GM12892 (cell line): ENCODE measurements at places on chromosomes 3 and 15.
A peak's percentile ranks its signal among the peaks of the same experiment; 100 is the strongest.

- no peak for DNase-seq
Measured at GRCh38 chr3:56323986-56324420, 144.3 kb downstream of the ERC2 start.

DNA sequence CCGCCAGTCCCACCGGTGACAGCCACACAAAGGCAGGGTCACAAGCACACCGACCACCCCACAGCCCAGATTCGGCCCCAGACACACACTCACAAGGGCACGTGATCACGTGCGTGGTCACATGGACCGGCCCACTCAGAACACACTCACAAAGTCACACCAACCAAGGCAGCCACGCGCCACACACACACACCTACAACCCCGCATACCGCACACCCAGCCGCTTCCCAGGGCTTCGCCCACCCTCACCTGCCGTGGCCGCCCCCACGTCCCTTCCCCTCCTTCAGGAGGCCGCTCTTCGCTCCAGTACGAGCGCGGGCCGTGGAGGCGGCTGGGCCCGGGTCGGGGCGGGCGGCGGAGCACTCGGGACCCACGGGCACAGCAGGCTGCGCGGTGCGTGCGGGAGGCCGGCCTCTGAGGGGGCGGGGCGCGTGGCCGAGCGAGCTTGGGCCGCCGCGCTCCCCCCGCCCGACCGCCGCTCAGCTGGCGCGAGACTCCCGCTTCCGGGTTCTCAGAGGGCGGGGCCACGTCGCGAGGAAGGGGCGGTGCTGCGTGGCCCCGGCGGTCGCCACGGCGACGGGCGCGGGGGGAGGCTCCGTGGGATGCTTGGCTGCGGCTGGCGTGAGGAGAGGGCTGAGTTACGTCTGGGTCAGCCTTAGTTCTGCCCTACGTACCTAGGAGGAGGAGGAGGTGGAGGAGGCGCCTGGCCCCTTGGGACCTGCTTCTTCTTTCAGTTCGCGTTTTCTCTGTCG lies at the start of gene SPG21:
TSS of gene SPG21 (minus strand) at position 499 of the 752 bp plus-strand sequence. CDS start 6,345 bp downstream, outside the sequence.
- DNase-seq = peak; percentile 87

DNA sequence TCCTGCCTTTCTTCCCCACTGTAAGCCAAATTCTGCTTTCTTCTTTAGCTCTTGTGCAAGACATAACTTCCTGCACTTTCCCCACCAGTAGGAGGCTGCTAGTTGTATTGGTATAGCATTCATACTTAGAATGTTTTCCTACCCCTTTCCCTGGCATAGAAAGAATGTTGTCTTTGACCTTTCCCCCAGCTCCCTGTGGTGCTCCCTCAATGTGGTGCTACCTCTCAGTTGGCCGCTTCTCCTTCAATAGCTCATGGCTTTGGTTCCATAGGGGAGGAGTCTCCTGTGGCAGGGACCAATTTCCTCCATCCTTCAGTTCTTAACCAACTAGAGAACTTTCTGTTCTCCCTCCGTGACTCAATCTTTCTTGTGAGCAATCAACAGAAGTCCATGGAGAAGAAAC lies 67.5 kb upstream of the AKAP13 start:
- no peak for DNase-seq

DNA sequence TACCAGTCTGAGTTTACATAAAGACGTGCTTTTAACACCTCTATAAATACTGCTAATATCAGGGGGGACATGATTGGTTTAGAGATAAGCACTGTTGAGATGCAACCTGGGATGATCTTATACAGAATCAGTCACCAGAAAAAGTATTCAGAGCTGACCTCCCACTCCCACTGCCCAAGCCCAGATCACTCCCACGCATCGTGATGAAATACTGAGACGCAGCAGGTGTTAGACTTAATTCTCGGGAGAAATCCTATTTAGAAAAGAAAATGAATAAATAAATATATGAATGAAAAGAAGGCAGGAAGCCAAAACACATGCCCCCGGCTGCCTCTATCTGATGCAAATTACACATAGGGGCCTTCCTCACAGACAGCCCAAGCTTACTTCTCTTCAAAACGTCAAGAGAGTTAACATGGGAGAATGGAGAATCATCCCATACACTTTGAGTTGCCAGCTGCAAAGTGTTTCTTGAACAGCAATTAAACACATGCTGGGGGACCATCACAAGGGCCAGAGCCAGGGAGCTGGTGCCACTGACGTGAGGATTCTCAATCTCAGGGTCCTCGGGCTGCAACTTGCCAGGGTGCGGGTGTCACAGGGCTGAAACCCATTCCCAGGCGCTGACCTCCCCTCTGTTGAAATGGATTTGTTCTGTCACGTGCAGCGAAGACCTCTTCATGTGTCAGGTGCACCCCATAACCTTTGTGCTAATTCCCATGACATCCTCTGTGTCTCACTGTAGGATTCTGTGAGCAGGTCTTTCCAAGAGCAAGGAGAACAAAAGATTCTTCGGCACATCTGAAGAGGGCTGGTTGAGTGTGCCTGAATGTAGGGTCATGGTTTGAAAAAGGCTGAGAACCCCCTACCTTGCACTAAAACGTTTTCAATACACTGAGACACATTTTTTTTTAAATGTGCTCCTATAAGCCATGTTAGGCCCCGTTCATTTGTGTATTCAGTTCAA lies 764.2 kb upstream of the ARRDC4 start:
- no peak for DNase-seq

DNA sequence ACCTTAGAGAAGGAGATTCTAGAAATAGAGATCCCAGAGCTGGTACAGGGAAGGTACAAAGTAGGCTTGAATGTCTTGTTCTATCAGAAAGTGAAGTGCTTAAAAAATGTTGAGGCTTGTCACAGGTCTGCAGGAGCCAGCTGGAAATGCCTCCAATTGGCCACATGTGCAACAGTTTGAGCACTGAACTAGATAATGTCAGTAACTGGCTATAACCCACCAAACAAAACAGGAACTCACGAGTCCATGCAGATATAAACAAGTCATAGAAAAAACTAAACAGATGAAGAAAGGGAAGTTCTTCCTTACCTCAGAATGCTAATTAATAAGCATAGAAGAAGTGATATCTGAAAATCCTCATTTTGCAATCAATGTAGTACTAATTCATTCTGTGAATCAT lies 11.9 kb upstream of the TF start:
- DNase-seq = no peak

DNA sequence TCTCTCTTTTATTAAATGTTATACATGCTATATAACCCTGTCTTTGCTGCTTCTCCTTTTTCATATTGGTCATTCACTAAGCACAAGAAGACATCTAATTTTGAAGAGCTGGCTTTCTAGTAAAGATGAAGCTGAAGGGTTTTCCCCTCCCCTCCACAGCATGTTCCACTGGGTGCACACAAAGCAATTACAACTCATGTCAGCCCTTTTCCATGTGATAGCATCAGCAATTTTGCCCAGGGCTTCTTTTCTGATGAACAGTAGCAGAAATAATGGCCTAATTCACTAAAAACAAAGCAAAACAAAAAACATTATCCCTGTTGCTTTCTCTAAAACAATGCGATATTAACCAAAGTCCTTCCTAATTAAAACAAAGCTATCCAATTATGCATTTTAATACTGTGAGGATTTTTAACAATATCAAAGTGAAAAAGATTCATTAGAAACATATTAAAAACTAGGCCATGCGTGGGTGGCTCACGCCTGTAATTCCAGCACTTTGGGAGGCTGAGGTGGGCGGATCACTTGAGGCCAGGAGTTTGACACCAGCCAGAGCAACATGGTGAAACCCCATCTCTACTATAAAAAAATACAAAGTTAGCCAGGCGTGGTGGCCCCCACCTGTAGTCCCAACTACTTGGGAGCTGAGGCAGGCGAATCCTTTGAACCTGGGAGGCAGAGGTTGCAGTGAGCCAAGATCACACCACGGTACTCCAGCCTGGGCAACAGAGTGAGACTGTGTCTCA lies 12.2 kb upstream of the PIK3R4 start:
- no peak for DNase-seq

GRCh38 chr3:165133188-165133899 lies 55.0 kb upstream of the SI start:
- no peak for DNase-seq

DNA sequence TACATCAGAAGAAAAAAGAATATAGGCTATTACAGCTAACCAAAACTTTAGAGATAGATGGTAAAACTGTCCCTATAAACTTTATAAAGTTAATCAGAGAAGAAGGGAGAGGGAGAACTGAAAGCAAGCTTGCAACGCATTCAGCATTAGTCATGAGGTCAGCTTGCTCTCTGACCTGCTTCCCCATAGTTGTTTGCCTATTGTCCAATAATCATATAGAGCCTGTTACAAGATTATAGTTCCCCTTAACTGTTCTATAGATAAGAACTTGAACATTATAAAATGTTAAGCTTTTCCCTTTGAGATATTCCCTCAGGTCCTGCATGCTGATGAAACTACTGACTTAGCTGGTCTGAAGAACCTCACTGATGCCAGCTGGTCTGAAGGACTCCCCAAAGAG lies 74.5 kb downstream of the CPNE4 start:
- DNase-seq = no peak

DNA sequence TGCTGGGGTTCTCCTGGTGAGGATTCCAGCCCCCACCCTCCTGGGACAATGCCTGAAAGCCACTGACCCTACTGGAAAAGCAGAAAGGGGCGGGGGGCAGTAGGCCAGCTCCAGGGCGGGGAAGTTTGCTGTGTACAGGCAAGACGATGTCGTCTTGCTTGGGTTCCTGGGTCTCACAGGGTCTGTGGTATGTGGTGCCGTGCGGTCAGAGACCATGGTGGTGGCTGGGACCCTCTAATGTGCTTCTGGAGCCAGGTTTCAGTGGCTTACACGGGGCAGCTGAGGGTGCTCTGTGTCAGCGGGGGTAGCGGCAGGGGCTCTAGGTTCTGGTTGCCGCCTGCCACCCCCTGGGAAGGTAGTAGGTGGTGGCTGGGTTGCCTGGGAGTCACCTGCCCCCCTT lies 54.2 kb downstream of the RHCG start:
- no peak for DNase-seq

DNA sequence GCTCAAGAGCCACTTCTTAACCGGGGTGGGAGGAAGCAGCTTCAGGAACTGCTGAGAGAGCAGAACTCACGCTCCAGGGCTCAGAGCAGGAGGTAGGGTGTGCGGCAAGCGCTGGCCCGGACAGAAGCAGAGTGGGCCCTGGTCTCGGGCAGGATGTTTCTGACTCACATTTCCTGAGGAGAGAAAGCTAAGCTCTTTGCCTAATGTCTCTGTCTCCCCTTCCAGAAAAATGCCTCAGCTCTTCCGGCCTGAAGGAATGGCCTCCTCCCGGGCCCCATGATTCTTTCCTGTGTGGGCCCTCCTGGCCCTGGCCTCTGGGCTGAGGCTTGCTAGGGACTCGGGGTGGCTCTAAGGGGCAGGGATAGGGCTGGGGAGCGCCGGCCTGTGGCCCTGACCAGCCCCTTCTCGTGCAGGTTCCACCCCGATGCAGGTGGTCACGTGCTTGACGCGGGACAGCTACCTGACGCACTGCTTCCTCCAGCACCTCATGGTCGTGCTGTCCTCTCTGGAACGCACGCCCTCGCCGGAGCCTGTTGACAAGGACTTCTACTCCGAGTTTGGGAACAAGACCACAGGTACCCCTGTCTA lies 4.1 kb upstream of the STAB1 start:
- no peak for DNase-seq

DNA sequence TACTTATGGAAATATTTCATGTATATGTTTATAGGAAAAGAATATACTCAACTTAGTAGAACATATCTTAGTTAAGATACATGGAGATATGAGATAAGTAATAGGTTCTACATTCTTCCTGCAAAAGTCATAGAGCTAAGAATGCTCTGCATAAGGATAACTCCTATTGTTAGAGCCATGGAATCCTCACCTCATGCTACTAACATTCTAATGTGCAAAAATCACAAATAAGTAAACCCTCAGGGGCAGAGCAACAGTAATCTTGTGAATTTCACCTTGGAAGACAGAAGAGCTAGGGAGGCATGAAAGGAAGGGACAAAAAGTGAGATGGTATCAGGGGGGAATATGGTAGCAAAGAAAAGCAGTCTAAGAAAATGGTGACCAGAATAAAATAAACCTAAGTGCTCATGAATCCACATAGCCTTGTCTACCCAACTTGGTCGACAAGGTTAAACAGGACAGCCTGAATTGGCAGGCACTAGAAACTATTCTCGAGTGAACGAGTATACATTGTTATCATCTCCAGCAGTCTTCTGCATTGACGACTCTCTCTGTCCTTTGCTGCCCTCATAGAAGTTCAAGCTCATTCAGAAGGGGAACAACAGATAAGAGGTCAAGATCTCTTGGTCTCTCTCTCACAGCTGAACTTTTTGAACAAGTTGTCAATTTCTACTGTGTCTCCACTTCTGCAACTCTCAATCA lies 52.8 kb downstream of the XRN1 start:
- DNase-seq = no peak

GRCh38 chr15:33094336-33094735 lies 100.2 kb downstream of the FMN1 start:
- no peak for DNase-seq

GRCh38 chr3:48372862-48373435 lies 930 bp downstream of the FBXW12 start:
- no peak for DNase-seq

- no peak for DNase-seq
Measured at GRCh38 chr3:48023377-48023776, 7.2 kb upstream of the MAP4 start.

DNA sequence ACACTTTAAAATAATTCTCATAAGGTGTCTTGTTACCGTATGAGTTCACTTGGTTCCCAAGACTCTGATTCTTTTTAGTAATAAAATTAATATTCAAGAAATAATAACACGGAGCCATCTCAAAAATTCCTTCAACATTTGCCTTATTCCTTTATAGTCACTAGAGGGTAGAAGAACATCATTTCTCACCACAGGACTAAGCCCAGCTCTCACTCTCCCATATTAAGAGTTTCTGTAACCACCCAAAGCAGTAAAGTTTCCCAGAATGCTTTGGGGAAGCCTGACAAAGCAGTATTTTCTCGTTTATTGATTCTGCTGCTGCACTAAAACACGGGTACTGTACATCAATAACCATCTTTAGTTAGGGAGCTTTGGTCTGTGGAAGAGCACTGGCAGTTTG lies 114.9 kb downstream of the MCTP2 start:
- DNase-seq = no peak

DNA sequence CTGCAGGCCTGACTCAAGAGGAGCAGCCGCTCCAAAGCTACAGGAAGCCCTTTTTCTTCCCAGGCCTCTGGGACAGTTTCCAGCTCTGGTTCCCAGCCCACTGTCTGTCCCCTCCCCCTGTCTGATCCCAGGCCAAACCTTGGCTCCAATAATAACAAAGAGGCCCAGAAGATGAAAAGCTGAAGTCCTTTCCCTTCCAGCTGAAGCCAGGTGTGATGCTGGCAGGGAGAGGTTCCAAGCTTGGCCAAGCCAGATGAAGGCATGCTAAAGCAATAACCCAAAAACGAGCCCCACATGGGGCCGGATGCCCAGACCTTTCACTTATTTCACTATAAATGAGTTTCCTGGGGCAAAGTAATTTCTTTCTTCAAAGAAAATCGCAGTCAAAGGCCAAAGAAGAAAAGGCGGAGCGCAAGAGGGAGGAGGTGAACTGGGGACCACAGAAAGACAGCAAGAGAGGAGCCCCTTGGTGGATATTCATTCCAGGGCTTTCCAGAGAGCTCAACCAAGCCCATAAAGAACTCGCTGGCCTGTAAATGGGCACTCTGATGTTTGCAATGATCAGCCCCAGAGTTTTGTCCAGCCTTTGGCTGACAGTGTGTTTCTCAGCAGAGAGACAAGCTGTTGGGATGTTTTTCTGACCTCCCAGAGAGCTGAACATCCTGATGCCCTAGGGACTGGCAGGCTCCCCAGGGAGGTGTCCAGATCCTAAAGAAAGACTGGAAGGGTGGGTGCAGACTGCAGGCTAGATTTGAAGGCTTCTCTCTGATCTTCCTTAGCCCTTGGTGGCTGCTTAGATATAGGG lies 157.6 kb downstream of the UACA start:
- no peak for DNase-seq
